ENCODE measurements at places on chromosomes 1 and 21.
A peak's percentile ranks its signal among the peaks of the same experiment; 100 is the strongest.

DNA sequence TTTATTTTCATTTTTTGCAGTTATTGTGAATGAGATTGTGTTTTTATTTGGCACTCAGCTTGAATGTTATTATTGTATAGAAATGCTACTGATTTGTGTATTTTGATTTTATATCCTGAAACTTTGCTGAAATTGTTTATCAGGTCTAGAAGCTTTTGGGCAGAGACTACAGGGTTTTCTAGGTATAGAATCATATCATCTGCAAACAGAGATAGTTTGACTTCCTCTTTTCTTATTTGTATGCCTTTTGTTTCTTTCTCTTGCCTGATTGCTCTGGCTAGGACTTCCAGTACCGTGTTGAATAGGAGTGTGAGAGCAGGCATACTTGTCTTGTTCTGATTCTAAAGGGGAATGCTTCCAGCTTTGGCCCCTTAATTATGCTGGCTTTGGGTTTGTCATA lies 27.3 kb downstream of the ZNF691 start:
- no peak for DNase-seq

- no peak for DNase-seq
Observed at GRCh38 chr1:53116307-53116810, 26.1 kb downstream of the SLC1A7 start.

DNA sequence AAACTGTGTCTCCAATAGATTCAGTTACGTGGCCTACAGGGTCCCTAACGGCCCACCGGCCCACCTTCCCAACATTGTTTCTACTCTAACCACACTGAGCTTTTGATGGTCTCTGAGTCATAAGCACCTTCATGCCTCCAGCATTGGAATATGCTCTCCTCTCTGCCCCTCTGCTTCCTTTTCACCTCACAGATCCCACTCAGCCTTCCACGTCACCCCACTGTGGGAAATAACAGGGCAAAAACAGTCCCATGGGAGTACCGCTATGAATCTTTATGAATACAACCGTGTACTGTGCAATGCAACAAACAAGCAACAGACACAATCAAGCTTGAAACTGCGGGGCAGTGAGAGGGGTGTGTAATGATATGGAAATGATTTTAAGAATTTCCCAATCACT lies 5.3 kb upstream of the SARS1 start:
- no peak for DNase-seq

DNA sequence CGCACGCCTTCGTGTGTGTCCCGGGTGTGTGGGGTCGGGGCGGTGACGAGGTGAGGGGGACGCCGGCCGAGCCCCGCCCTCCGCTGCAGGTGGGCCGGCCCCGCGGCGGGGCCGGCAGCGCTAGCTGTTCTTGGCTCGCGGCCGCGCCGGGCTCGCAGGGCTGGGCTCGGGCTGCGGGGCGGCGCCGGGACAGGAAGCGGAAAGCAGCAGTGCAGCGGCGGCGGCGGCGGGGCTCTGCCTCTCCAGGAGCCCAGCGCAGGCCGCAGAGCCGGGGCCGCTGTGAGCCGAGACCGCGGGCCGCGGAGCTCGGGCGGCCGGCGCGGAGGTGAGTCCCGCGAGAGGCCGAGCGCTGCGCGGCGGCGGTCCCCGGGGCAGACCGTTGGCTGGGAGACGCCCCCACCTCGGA lies at the start of gene VANGL1:
Gene VANGL1, plus strand, starts transcription at position 209 of the 406 bp plus-strand sequence. CDS start 9,444 bp downstream, outside the sequence.
- peak; percentile 51 for DNase-seq

- DNase-seq = no peak
Observed at GRCh38 chr1:37701051-37701450, 8.7 kb downstream of the CDCA8 start.

DNA sequence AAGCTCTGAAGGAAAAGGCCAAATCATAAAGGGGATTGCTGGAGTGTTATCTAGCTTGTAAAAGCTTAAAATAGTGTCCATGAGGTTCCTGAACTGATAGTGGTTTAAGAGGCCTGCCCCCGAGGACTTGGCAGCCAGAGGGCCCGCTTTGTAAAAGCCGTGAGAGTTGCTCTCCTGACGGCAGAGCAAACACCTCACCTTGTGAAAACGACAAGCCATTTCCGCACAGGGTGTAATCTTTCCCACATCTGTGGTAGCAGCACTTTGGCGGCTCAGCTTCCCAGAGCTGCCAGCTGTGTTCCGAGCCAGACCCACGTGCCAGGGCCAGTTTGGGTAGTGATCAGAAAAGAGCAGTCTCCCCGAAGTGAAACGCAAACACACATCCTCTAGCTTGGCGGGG lies 37.0 kb downstream of the SERBP1 start:
- no peak for DNase-seq

Data from stimulated activated CD4-positive, alpha-beta T cell treated with anti-CD3 and anti-CD28 coated beads, Interleukin-2, amount 100 ng/mL, for 48 hours (primary cell).